ENCODE measurements at places on chromosomes 1 and 21.

GRCh38 chr1:155307247-155307740, 1.4 kb upstream of the FDPS start:
- no peak for DNase-seq

DNA sequence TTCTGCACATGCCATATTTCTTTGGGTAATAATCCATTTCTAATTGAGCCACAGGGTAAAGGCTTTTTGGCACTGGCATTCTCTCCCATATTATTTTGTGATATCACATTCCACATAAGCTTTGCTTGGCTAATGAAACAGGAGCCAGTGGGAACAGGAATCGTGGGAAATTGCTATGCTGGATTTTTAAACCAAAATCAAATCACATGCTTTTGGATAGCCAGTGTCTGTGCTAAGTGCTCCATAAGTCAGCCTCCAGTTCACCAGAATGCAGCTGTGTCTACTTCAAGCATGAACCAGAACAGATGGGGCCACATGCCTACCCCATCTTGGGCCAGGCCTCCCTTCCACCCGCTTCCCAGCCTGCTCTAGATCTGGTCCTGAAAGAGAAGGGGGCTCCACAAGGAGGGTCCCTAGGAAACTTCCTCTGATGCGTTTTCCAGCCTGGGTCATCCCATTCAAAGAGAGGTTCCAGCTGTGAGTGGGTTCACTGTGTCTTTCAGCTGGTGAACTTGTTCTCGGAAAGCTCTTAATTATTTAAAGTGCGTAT, 131.2 kb upstream of the COA6 start:
- DNase-seq, result no peak

DNA sequence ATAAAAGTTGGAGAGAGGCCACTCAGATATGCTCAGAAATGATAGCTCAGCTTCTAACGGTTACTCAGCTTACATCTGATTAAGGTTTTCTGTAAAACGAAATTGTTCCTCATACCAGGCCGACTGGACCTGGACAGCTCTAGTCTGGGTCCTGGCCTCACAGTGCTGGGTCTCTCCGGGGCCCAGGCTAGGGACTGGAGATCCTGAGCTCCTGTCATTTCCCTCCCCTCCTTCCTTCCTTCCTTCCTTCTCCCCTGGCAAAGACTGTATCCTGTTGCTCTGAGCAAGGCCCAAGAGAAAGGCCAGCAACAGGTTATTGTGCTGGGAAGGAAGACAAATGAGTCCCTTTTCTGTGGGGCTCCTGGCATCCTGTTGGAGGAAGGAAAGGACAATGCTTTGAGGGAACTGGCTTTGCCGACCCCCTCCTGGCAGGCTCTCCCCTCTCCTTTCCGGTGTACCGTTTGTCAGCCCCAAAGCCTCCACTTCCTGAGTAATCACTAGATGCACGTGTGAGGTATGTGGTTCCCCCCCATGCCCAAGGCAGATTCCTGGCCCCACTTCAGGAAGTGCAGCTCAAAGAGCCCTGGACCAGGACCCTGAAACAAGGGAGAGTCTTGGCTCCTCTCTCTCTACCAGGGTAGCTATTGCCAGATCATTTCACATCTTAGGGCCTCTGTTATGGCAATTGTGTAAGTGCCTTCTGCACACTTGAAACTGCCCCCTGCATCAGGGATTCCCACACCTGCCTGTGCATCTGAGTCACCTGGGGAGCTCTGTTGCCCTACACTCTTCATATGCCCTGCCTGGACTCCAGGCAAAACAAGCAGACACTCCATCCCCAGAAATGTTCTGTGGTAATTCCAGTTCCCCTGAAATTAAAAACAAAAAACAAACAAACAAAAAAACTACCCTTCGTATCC, 212.7 kb upstream of the FGGY start:
- no peak for DNase-seq

GRCh38 chr1:87759421-87760087, 430.9 kb downstream of the LMO4 start:
- no peak for DNase-seq

DNA sequence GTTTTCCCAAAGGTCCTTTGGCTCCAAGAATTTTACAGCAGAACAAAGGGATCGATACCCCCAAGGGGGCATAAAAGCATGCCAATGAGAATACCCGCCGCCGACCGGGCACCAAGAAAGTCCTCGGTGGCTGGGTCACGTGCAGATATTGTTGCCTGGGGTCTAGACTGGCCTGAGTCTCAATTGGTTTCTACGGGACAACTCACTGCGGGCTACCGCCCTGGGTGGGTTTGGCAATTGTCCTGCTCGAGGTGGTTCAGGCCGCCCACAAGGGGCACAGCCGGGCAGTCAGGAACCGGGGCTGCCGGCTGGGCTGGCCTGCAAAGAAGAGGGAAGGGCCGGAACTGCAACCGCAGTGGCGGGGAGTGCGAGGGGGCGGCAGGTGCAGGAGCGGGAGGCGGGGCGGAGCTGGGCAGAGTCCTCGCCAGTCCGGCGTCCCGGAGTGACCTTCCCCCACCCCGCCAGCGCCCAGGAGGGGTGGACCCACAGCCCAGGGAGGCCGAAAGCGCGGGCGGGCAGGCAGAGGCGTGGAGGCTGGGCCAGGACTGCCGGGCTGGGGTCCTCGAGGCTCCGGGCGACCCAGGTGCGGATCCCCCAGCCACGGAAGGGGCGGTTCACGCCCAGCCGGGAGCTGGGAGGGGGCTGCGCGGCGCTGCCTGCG, 926 bp upstream of the ATP1B1 start:
- no peak for DNase-seq

DNA sequence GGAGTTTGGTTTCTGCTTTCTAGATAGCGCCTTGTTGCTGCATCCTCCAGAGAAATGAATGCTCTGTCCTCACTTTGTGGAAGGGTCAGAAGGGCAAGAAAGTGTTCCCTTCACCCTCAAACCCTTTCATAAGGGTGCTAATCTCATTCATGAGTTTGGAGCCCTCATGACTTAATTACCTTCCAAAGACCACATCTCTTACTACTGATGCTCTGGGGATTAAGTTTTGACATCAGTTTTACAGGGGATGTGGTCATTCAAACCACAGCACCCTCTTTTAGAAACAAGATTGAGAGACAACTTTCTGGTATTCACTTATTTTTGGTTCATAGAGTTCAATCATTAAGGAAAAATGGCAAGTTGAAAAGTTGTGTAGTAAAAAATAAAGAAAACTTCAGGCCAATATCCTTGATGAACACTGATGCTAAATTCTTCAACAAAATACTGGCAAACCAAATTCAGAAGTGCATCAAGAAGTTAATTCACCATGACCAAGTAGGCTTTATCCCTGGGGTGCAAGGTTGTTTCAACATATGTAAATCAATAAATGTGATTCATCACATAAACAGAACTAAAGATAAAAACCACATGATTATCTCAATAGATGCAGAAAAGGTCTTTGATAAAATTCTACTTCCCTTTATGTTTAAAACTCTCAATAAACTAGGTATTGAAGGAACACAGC, 442.1 kb downstream of the PTBP2 start:
- DNase-seq, result no peak

DNA sequence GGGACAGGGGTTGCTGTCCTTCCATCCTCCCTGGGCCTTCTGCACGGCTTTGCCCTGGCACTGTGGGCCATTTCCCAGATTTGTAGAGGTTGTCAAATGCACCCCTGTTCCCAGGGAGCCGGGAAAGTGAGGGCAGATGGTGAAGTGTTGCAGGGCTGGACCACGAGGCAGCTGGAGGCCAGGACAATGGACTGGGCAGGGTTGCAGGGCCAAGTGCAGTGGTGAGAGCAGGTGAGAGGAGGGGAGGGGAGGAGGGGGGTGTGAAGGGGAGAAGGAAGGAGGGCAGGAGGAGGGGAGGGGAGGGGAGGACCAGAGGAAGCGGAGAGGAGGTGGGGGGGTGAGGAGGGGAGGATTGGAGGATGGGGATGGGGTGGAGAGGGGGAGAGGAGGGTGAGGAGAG, 443.9 kb downstream of the CAMTA1 start:
- no peak for DNase-seq

GRCh38 chr1:59442492-59442891, 145.6 kb downstream of the FGGY start:
- DNase-seq, result no peak

- DNase-seq, result no peak
These were observed 50.8 kb downstream of the TGFB2 start for GRCh38 chr1:218395916-218396315.

DNA sequence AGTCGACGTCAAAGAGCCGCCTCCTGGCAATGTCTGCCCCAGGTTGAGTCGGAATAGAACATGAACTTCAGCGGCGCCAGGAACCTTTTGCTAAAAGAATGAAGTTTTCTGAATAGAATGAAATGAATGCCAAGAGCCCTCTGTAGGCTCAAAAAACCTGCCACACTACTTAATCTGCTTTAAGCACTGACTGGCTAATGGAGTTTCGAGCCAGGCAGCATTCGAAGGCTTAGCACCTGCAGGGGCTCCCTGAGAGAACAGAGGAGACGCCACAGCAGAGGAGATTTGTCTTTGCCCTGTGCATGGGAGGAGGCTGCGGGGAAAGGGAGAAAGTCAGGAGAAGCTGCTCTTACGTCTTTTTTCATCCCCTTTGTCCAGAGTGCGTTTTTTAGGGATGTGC, 641.7 kb downstream of the AJAP1 start:
- DNase-seq, result no peak

DNA sequence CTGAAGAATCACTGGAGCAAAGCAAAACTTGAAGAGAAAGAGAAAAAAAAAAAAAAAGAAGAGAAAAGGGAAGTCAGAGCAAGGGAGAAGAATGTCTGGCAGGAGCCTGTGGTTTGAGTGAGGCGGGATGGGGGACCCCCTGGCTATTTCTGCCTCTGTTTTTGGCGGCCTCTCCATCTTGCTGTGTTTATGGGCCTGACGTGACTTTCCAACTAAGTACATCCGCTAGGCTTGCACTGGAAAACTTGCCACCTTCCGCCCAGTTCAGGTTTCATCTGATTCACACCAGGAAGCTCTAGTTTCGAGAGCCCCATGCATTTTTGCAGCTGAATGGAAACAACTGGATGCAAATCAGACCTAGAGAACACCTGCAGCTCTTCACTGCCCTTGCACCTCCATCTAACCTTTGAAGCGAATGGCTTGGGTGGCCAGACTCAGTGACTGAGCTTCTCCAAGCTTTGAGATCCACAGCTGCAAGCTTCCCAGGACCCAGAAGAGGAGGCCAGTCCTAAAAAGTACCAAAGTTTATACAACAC, 28.0 kb downstream of the TBX15 start:
- no peak for DNase-seq

GRCh38 chr1:223515926-223516325, 122.7 kb downstream of the CCDC185 start:
- DNase-seq, result no peak

DNA sequence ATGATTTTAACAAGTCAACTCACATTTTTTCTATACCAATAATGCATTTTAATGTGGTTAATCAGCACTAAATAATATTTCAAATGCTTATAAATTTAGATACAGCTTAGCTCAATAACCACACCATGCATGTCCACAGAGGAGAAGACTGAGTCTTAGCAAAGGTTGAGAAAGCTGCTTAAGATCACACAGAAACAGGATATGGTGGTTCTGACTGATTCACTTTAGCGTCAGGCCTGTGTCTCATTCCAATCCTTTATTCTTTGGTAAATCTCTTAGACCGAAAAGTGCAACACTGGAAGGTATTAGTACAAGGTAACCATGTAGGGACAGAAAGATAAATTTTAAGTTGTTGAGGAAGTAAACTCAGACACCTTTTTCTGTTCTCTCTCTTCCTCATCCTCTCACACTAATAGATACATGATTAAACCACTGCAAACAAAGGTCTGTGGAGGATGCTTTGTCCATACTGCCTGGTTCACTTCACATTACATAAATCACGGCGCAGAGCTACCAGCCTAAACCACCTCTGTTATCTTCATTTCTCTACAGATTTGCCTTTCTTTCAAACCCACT, 139.0 kb downstream of the DPYD start:
- DNase-seq, result no peak

DNA sequence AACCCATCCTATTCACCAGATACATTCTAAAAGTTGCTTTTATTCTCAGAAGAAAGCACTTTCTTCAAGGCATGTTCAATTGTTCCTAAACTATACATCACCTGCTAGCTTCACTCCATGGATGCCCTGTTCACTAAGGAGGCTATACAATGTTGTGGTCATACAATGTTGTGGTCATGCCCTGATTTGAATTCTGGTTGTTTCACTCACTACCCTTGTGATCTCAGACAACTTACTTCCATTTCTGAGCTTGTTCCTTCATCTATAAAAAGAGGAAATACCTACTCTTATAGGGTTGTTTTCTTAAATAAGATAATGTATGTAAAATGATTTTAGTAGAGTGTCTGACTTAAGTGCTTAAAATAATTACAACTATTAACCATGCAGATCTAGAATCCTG, 19.7 kb downstream of the EDEM3 start:
- no peak for DNase-seq

DNA sequence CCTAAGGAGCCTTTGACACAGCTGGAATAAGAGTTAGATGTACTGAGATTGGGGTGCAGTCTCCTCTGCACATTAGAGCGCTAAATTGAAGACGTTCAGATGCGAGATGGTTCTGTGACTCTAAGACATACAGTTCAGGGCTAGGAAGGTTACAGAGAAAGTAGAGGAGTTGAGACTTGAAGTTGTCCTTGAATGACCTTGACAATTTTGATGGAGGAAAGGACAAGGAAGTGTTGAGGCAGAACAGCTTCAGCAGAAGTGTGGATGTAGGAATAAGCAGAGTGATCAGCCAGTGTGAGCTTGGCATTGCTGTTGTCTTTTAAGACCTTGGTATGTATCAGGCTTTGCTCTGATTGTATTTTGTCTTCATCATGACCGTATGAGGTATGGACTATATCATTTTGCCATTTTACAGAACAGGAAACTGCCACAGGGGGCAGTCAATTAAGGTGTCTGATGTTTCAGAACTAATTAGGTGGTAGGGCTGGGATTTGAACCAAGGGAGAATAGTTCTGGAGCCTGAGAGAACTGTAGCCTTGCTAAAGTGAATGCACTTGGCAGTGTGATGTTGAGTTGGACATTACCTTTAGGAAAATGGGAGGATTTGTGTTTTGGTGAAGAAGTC, 9.2 kb downstream of the TTF2 start:
- DNase-seq, result no peak

DNA sequence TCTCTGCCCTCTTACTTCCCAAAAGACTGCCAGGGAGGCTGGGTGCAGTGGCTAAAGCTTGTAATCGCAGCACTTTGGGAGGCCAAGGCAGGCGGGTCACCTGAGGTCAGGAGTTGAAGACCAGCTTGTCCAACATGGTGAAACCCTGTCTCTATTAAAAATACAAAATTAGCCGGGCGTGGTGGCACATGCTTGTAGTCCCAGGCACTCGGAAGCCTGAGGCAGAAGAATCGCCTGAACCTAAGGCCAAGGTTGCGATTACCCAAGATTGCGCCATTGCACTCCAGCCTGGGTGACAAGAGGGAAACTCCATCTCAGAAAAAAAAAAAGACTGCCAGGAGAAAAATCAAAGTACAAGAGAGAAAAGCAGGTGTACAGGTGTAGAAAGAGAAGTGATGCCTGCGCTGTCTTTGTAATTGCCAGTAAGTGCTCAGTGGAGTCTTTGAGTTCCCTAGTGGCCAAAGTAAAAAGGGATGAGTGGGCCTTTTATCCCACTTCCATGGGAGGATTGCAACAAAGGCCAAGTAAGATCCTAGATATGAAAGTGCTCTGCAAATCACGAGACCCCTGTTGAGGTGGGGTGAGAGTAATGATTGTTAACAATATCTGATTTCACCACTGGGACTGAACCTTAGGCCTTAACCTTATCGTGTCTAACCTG, 94.7 kb upstream of the WNT4 start:
- no peak for DNase-seq
